ENCODE measurements at places on chromosomes 4 and X. TPM values are rescaled to one million over a fixed set of nuclear protein-coding genes. Genes with fewer than 3 reads are reported as not detected.

The RBMX2 gene
- 13.0 TPM for total RNA-seq

The ATP8A1 gene
- total RNA-seq: 1.9 TPM

The KLF8 gene
- 20.2 TPM for total RNA-seq

The GPC3 gene
- total RNA-seq: 1.7 TPM

The STIM2 gene
- total RNA-seq: 10.4 TPM

The SGMS2 gene
- total RNA-seq: 93.7 TPM

The MAGEA1 gene
- total RNA-seq: not detected

The PARM1 gene
- total RNA-seq: 2.0 TPM

The RPL9 gene
- 2,242 TPM for total RNA-seq

The SOD3 gene
- 10.7 TPM for total RNA-seq

The HAND2 gene
- 1.3 TPM for total RNA-seq

The CPZ gene
- 3.0 TPM for total RNA-seq

The TMEM35A gene
- not detected for total RNA-seq

The TLR8 gene
- 1.9 TPM for total RNA-seq

The WDR17 gene
- total RNA-seq: 1.3 TPM

The CD40LG gene
- not detected for total RNA-seq

The ADAM29 gene
- total RNA-seq: not detected

The SLC2A9 gene
- total RNA-seq: 8.0 TPM

The TMEM255A gene
- total RNA-seq: 0.13 TPM

The SRPX2 gene
- total RNA-seq: 38.4 TPM

The GATA1 gene
- total RNA-seq: not detected

The MTNR1A gene
- not detected for total RNA-seq

The SMIM14 gene
- 27.4 TPM for total RNA-seq

The RASSF6 gene
- 5.8 TPM for total RNA-seq

The PRRG3 gene
- not detected for total RNA-seq

The UNC5C gene
- total RNA-seq: 0.11 TPM

The RAB9B gene
- total RNA-seq: 3.8 TPM

The TKTL1 gene
- total RNA-seq: not detected

The PPEF1 gene
- total RNA-seq: not detected

The NCAPG gene
- total RNA-seq: 19.4 TPM

The FHIP1A gene
- 66.2 TPM for total RNA-seq

The RASL11B gene
- total RNA-seq: 0.97 TPM

Measured in esophagus squamous epithelium (tissue), 5 donors.